ENCODE measurements at places on chromosomes 3 and 15.

GRCh38 chr3:89449086-89449485 is 341.7 kb downstream of the EPHA3 start:
- no peak for DNase-seq

DNA sequence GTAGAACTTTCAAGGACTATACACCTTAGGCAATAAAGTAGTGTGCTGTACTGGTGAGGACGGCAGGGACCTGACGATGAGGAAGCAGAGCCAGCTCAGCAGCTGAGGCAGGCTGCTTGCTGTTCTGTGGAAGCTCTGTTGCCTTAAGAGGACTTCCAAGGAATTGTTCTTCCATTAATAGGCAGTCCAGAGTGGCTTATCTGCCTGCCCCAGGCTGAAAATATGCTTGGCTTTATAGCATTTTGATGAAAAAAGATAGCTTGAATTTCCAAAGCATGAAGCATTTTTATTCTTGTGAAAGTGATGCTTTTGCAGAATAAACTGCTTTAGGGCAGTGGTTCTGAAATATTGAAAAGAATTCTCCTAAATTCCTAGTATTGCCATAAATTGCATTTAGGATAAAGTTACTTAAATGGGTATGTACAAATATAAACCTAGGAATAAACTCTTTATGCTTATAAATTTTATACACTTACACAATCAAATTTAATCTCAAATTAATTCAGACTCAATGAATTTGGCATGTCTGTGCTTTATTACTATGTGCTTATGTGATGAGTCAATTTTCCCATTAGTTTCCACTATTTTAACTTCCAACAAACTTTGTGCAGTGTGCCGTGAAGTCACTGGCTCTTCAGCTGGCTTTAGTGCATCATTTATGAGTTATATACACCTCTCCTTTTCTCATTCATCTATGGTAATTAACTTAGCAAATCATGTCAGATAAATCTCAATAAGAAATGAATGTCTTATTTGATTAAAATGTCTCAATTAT is 231.0 kb upstream of the RASGRP1 start:
- no peak for DNase-seq

- no peak for DNase-seq
These were observed 5.1 kb downstream of the BFSP2 start for GRCh38 chr3:133404920-133405319.

- no peak for DNase-seq
These were observed 274.1 kb downstream of the SHQ1 start for GRCh38 chr3:72574144-72574543.

- DNase-seq: no peak
These were observed 449.3 kb upstream of the THRB start for GRCh38 chr3:24943961-24944360.

- no peak for DNase-seq
These were observed 12.3 kb downstream of the HCLS1 start for GRCh38 chr3:121648219-121648958.

DNA sequence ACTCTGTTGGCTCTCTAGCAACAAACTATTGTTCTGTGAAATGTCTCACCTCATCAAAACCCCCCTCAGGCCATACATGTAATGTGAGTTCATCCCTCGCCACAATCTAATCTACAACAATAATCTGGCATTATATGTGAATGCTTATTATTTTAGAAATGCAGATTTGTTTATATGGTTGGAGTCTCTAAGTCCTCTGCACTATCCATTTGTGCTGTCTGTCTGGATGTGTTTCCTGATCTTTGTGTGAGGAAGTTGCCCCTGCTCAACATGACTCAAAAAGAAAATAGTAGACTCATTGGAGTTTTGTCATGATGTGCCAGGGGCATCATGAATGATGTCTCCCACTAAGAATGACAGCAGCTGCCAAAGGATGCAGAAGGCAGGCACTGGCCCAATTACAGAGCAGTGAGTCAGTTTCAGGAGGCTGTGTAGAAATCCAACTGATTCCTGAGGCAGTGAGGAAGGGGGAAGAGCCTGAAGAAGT is 161.6 kb upstream of the PDZRN3 start:
- DNase-seq: no peak

DNA sequence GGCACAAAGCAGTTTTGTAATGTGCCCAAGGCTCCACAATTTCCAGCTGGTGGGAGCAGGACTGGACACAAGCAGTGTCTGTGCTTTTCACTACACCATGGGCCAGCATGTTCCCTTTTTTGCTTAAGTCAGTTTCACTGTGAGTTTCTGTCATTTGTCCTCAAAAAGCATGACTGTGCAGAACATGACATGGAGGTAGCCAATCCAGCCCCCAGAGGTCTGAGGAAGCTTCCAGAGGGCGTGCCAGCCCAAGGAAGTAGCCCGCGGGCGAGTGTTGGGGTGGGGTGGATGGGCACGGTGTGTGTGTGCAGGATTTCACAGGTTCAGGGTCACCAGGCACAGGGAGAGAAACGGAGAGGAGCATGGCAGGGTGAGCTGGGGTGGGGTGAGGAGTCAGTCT is 8.0 kb upstream of the EEFSEC start:
- no peak for DNase-seq

DNA sequence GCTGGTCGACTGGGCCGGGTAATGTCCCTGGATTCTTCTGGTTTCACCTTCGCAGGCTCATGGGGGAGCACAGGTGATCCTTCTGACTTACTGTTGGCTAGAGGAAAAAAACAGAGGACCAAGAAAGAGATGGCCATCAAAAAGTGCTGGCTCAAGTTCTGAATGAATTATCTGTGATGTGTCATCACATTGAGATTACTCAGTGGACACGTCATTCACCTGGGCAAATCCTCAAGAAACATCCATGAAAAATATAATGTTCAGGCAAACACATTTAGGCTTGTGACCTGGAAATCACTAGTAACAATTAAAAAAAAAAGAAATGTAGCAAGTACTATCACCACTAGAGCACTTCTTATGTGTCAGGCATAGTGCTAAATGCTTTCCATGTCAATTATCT is 81.5 kb upstream of the SLC2A2 start:
- DNase-seq: no peak

- no peak for DNase-seq
These were observed 256.4 kb upstream of the TGFBR2 start for GRCh38 chr3:30350011-30350410.

DNA sequence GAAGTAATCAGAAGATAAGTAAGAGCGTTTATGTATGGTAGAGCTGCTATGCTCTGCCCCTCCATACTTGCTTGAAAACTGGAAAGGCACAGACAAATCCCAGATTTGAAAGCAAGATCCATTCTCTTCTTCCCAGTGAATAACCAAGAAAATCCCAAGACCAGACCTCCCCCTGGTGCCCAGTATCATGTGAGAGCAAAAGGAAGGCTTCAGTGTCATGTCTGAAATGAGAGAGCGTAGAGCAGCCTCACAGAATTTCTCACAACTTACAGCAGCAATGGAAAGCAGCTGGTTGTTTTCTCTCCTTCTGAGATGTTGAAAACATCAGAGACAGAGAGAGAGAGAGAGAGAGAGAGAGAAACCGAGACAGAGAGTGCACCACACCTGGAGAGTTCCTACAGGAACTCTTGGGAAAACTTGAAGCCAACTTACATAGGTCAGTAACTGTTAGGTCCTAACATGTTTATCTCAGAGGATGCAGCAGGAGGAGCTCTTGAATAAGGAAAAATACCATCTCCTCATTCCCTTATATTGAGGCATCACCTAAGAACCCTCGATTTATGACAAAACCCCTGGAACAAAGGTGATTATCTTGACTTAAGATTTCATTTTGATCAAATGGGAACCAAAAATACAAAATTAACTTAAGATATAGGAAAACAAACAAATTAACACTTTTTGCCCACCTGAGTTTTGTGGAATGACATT is 273.3 kb downstream of the NSUN3 start:
- no peak for DNase-seq

- no peak for DNase-seq
These were observed 109.7 kb upstream of the GALNT15 start for GRCh38 chr3:16064642-16065414.

- no peak for DNase-seq
These were observed 650.6 kb downstream of the ZPLD1 start for GRCh38 chr3:103085465-103085864.

DNA sequence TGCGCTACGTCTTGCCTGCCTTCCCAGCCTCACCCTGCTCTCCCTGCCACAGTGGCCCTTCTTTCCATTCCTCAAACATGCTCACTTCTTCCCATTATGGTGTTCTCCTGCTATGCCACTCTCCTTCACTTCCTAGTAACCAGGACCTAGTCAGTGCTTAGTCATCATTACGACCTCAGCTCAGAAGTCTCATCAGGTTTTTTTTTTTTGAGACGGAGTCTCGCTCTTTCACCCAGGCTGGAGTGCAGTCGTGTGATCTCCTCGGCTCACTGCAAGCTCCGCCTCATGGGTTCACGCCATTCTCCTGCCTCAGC is 149.5 kb downstream of the GREM1 start:
- no peak for DNase-seq

DNA sequence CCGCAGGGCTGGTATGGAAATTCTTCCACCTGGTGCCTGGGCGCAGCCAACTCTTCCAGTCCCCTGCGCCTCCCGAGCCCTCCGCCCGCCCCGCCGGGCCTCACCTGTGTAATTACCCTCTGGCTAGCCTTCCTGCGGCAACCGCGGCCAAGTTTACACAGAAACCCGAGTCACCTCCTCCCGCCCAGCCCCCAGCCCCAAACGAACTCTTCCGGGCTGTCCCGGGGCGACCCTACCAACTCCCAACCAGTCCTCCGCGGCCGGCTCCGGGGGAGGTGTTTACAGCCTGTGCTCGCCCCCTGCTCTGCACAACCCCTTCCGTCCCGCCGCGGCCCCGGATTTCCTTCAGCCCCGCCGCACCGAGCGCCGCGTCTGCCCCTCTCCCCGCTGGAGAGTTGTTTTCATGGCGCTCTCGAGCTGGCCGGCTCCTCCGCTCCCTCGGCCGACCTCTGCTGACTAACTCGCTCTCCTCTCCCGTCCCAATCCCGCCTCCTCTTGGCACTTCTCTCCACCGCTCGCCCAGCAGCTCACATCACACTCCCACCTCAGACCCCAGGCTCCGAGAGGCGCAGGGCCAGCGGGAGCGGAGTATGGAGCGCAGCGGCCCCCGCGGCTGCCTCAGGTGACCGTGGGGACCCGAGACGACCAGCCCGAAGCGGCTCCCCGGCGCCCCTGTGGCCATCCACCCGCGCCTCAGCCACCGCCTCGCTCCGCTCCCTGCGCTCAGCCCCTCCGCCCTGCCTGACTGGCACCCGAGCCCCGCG is 538 bp downstream of the ATOSA start:
- DNase-seq: peak; percentile 51

- DNase-seq: no peak
These were observed 52.0 kb upstream of the LRIG1 start for GRCh38 chr3:66552846-66553245.

DNA sequence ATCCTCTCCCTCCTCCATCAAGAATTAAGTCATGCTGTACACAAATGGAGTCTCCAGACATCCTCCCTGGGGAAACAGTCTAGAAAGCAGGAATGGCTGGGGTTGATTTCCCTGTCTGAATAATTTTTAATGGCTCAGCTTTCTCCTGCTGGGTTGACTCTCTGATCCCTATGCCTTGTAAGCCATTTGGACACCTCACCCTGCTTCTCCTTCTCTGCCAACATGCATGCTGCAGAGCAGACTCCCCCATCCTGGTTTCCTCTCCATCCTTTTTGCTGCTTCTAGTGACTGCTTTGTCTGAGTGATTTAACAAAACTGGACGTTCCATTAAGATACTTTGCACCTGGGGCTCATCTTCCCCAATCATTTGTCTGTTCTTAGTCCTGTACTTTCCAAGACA is 22.2 kb downstream of the SV2B start:
- no peak for DNase-seq

GRCh38 chr3:74613521-74614106 is 845 bp downstream of the CNTN3 start:
- no peak for DNase-seq

- DNase-seq: no peak
These were observed 31.4 kb upstream of the LYZL4 start for GRCh38 chr3:42441791-42442190.

DNA sequence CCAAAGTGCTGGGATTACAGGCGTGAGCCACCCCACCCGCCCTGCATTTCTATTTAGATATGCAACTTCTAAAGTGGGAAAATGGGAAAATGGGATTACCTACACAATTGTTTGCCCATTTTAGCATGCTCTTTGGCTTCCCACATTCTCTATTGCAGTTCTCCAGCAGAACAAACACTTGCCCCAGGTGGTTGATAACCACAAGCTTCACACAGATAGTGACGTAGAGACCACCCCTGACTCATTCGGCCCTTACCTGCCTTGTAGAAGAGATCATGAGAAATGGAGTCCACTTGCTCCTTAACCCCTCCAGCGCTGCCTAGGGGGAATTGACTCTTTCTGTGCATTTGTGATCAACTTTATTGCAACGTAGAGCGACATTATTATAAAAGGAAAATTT is 83.2 kb upstream of the RAP2B start:
- DNase-seq: no peak

GRCh38 chr3:15382405-15382923 is 44.9 kb downstream of the METTL6 start:
- DNase-seq: no peak

GRCh38 chr3:61828880-61829721 is 267.7 kb downstream of the PTPRG start:
- DNase-seq: no peak

DNA sequence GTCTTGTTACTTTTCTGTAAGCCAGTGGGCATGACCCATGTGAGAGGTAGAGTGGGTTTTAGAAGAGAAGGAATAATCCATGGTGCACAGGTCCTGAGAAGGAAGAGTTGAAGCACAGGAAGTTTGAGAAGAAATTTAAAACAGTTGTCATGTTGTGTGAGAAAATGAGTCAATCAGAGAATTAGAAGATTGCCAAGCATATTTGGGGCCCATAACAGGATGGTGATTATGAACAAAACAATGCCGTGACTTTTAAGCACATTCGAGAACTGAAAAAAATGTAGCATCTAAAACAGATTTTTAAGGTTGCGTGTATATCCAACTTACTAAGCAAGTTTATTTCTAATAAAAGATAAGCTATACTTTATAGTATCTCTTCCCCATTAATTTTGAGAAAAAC is 198.7 kb downstream of the RORA start:
- no peak for DNase-seq

DNA sequence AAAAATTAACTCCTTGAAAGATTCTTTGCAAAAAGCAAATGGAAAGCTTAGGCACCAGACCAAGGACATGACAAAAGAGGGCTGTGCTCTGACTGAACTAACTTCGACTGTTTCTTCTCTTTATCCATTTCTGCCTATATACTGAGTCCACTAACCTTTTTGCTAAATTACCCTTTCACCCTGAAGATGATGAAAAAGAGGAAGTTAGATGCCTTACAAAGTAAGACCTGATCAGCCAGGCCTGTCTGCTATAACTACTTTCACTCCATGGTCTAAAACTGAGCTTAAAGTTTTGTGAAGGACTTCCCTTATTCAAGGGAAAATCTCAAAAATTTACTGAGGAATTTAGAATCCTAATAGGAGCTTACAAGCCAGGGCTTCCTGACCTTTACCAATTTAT is 6.2 kb upstream of the IGSF10 start:
- DNase-seq: no peak
